Activated CD4-positive, CD25-positive, alpha-beta regulatory T cell (primary cell): ENCODE measurements at places on chromosomes 12 and 14.

GRCh38 chr14:21384494-21384851 is 654 bp upstream of the SUPT16H start:
- no peak for DNase-seq

DNA sequence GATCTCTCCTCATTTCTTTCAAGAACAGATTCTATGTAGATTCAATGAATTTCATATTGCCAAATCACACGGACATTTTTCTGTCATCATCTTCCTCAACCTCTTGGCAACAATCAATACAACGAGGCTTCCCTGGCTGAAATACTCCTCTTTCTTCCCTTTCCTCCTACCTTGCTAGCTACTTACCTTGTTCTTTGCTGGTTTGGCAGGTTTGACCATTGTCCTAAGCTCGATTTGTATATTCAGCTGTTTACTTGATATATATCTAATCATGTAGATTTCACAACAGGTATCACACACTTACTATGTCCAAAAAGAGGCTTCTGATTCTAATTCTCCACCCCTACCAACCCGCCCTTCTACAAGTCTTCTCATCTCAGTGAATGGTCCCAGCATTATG is 23.6 kb downstream of the NDUFA12 start:
- no peak for DNase-seq

GRCh38 chr12:54162741-54163140 is 26.0 kb downstream of the SMUG1 start:
- DNase-seq = no peak

- DNase-seq = no peak
Measured at GRCh38 chr12:115404761-115405470, 720.9 kb upstream of the TBX3 start.

GRCh38 chr12:111277570-111277969 is 91.3 kb downstream of the PHETA1 start:
- DNase-seq = no peak

GRCh38 chr14:29098656-29099055 is 332.1 kb downstream of the FOXG1 start:
- DNase-seq = no peak

DNA sequence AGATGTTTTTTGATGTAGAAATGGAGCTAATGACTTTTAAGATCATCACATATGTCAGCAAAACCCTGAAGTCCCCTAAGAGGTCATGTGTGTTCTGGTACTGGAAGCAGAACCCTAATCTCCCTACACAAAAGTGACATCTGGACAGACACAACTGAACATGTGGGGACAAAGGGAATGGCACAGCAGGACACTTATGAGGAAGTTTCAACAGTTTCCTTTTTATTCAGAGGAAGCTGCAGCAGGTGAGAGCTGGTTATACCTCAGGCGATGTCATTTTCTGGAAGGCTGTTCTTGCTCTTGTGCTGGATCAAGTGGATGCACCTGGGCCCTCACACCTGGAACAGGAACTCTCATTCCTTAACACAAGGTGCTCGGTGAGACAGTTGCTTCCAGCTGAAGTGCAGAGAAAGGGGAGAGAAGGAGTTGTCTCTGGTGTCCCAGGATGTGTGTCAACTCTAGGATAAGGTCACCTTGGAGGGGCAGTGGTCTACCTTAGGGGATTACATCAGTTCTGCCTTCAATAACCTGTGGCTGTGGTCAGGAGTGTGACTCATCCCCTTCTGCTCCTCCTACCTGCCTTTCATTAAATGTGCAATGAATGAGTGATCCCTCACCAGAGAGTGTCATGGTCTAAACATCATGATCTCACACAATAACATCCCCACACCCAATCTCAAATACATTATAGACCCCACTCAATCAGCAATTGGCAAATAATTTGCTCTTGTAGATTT is 463.4 kb downstream of the TMEM121 start:
- DNase-seq = no peak

DNA sequence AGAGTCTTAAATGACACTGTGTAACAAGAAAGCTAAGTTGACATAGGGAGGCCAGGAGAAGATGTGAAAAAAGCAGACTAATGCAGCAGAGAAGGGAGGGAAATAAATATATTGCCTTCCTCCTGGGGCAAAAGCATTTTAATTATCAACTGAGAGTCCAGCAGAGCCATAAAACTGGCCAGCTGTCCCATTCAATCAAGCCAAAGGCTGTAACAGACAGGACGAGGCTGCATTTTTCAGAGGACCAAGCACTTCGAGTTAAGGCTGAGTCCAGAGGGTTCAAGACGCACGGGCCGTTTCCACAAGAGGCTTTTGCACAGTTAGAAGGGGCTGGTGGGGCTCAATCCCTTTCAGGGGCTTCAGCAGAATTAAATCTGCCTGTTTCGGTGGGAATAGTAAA is 20.4 kb downstream of the MAP3K9 start:
- no peak for DNase-seq

- no peak for DNase-seq
Measured at GRCh38 chr12:108342985-108343384, 3.9 kb upstream of the CMKLR1 start.

DNA sequence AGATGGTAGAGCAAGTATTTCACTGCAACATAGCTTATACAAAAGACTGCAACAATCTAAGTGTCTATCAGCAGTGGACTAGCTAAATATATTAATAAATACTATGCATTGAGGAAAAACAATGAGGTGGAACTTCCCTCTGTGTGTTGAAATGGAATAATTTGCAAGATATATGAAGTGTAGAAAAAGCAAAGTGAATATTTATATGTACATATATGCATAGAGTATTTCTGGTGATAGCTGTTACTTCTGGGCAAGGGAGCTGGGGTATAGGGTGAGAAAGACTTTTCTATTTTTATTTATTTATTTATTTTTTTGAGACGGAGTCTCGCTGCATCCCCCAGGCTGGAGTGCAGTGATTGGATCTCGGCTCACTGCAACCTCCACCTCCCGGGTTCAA is 33.9 kb downstream of the DNAL1 start:
- DNase-seq = no peak

- no peak for DNase-seq
Measured at GRCh38 chr14:68133856-68134255, 314.3 kb downstream of the RAD51B start.

DNA sequence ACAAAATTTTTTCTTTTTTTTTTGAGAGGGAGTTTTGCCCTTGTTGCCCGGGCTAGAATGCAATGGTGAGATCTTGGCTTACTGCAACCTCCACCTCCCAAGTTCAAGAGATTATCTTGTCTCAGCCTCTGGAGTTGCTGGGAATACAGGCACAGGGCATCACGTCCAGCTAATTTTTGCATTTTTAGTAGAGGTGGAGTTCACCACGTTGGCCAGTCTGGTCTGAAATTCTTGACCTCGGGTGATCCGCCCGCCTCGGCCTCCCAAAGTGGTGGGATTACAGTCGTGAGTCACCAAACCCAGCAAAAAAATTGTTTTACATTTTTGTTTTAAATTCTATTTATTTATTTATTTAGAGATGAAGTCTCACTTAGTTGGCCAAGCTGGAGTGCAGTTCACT is 4.7 kb upstream of the SLC2A14 start:
- no peak for DNase-seq

DNA sequence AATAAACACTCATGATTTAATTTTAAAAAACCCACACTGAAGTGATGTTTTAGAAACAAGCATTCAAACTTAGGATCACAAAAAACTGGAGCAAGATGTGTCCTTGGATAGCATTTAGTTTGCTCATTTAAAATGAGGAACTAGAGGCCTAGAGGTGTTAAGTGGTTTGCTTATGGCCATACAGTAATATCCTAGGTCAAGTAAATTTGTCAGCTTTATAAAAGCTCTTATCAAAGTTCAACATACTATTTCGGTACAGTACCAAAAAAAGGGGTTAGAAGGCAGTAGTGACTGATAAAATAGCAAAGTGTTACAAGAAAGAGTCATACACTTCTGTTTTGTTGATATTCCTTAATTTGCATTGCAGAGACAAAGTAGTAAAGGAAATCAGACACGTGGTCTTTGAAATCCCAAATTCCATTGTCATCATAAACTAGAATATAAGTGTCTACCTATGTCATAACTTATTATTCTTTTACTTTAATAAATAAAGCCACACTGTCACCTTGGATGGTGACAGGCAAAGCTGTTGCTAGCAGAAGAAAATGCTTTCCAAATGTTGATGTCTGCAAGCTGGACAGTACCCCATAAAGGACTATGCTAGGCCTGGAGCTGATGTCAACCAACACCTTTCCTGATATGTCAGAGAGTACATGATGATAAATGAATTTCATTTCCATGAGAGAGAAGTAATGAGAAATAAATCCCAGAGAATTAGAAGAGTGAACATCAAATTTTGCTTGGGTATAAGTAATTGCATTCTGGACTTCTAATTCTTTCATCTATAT is 17.6 kb upstream of the SRP54 start:
- DNase-seq = no peak

DNA sequence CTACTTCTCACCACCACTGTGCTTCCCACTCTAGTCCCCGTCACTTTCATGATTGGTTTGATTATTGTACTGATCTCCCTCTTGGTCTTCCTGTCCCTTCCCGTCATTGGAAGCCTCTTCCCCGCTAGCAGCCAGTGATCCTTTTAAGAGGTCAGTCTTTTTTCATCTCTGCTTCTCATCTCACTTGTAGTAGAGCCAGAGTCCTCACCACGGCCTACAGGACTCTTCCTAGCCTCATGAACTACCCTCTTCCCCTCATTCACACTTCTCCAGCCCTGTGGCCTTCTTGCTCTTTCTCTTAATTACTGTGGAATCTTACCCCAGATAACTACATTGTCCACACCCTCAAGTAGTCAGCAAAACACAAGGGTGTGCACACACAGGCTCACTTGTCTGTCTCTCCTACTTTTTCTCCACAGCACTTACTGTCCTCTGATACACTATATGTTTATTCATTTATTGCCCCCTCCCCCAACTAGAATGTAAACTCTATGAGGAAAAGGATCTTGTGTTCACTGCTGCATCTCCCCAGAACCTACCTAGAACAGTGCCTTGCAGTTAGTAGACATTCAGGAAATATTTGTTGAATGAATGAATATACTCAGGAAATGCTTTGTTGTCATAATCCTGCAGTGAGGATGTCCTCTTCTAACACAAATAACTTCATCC is 66.3 kb downstream of the CKB start:
- no peak for DNase-seq

DNA sequence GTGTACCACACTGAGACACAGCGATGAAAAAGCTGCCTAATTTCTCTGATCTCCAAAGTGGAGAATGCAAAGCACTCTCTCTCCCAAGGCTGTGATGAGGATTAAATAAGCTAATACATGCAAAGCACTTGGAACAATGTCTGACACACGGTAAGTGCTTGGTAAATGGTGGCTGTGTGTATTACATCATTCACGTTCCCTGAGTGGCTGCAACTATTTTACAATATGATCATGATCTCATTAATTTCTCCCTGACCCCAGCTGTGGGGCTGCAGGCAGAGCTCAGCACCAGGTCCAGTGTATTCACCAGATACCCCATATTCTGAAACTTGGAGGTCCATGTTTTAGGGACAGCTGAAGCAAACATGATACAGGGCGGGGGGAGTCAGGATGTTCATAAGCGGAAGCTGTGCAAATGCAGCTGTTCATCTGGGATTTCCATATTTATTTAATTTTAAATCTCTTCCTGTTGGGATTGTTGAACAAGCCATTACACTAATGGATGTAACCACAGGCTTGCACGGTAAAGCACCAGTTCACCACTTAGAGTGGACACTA is 106.4 kb downstream of the CCDC60 start:
- no peak for DNase-seq

DNA sequence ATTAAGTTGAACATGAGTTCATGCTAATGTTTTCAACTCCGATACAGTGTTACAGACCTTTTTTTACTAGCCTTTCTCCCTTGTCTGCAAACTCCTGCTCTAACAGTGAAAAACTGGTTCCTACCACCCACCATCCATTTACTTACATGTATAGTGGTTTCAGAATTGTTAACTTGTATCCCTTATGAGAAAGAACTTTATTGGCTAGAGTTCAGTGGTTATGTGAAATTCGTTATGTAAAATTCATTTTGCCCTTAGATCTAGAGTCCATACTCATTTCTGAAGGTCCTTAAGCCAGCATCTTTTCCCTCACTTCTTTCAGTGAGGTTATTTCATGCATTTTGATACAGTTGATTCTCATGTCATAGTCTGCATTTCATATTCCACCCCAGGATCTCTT is 51.0 kb downstream of the PRKCH start:
- DNase-seq = no peak

DNA sequence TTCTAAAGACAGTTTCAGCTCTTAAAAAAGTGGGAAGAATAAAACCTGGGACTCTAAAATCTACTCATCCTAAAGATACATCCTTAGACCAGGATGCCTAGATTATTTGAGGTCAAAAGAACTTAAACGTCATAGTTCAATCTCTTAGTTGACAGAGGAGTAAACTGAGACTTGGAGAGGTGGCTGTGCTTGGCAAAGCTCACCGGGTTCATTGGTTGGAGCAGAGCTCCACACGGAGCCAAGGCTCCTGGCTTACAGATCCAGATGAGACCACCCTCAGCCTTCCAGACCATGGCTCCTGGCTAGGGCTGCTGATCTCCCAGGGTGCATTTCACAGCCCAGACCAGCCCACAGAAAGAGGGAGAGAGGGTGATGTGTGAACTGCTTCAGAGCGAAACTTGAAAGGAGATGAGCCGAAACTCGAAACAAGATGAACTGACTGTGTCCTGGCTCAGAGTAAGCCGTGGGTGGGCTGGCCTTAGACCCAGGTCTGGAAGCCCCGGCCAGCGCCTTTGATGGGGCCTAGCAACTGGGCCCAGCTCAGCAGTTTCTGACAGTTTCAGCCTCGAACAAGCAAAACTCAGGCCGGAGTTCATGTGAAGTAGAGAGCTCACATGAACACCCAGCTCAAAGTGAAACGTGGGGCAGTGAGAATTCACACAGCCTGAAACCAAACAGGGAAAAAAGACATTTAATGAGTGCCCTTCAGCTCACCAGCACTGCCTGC is 1044.8 kb downstream of the BCL11B start:
- DNase-seq = peak; percentile 26

DNA sequence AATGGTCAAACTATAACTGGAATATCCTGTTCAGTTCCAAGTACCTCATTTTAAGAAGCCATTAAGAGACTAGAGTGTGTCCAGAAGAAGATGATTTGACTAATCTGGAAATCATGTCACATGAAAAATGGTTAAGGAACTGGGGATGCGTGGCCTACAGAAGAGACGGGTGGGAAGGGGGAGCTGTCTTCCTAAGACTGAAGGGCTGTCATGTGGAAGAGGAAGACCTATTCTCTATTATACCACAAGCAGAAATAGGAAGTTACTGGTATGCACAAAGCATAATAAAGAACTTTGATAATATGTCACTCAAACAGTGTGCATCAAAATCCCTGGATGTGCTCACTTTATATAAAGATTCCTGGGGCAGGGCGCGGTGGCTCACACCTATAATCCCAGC is 50.3 kb downstream of the HECTD4 start:
- DNase-seq = no peak

DNA sequence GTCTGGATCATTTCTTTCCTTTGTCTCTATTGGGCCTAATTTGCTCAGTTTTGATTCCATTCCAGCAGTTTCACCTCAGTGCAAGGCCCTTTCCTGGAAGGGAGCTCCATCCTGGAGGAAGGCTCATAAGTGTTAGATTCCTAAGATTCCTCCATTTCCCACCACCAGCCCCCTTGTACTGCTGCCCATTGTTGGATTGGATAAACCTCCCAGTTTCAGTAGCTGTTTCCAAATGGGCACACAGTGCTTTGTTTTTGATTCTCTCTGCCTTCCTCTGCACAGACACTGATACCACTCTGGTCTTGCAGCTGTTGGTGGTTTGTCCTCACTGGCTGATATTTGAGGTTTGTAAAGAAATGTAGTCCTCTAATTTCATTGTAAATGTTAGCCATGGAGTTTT is 158.9 kb downstream of the SLC15A5 start:
- no peak for DNase-seq

GRCh38 chr14:30884901-30885300 is 10.5 kb downstream of the COCH start:
- DNase-seq = no peak
